ENCODE measurements at places on chromosomes 12 and 14.

GRCh38 chr14:77140359-77141213 lies 1.0 kb downstream of the ZDHHC22 start:
- no peak for DNase-seq

DNA sequence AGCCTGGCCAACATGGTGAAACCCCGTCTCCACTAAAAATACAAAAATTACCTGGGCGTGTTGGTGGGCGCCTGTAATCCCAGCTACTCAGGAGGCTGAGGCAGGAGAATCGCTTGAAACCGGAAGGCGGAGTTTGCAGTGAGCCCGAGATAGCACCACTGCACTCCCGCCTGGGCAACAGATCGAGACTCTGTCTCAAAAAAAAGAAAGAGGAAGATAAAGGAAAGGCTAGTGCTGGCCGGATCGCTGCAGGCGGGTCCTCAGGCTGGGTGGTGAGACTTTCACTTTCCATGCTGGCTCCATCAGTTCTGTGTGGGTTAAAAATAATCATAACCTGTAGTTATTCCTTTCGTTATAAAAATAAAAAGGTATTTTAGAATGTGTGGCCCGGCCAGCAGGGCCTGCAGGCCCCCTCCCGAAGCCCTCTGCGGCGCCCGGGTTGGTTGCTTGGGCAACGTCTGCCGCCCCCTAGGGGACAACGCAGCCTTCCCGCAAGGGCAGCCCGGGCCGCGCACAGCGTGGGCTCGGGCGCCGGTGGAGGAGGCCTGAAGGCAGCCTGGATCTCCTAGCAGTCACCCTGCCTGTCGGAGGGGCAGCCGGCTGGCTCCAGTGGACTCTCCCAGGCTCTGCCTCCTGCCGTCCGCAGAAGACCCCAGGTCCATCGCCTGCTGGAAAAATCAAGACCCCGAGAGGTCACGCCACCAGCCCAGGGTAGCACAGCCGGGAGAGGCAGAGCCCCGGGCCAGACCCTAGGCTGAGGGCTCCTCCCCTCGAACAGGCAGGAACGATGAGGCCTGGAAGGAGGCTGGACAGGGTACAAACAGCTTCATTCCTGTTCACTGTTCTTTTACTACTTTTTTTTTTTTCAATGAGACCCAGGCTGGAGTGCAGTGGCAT lies 5.0 kb upstream of the SLC25A47 start:
- DNase-seq: peak; percentile 52

DNA sequence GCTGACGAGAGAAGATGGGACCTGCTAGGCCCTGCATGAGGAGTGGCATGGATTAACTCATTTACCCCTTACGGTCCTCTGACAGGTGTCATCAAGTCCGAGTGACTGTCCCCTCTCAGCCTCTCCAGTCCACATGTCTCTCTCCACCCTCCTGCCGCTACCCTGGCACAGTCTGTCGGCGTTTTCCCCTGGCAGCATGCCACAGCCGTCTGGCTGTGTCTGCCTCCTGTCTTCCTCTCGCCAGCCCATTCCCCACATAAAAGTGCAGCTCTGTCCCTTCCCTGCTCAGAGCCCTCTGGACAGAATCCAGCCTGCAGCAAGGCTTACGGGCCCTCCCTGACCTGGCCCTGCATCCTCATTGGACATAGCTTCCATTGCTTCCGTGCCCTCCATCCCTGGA lies 45.6 kb downstream of the UBE3B start:
- no peak for DNase-seq

GRCh38 chr12:52213564-52214420 lies 19.3 kb upstream of the KRT7 start:
- peak; percentile 80 for DNase-seq

GRCh38 chr12:7096979-7097378 lies 4.7 kb upstream of the C1R start:
- DNase-seq: no peak

DNA sequence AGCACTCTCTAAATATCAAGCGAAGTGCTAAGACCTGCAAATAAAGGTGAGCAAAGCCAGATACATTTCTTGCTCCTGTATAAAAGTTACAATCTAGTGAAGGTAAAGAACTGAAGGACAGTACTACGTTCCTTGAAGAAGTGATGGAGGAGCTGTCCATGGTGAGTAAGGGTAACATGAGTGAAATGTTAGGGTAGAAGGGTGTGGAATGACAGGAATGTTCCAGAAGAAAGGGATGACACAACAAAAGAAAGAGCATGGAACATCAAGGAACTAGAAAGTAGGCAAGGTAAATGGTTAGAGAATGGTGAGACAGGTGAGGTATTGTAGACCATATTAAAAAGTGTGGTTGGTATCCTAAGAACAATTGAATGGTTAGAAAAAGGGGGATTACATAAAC lies 272.4 kb downstream of the ACSS3 start:
- no peak for DNase-seq

- DNase-seq: no peak
Observed at GRCh38 chr14:97137705-97138104, 340.5 kb downstream of the VRK1 start.

DNA sequence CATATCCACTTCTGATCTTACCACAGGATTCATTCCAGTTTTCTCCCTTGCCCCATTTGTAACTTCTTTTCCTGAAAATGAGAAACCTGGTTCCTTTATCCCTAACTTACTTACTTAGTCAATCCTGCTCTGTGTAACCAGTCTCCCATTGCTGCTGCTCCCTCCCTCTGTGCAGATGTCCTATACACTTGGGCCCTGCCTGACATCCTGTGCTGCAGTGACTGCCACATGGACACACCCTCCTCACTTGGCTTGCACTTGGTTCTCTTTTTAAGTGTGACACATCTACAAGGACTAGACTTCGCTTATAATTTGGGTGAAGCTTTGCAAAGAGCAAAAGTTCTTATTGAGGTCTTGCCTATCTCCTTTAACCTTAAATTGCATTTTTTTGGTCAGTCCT lies 51.4 kb downstream of the FGD4 start:
- DNase-seq: no peak

GRCh38 chr14:55701638-55702037 lies 121.6 kb downstream of the KTN1 start:
- peak; percentile 44 for DNase-seq

DNA sequence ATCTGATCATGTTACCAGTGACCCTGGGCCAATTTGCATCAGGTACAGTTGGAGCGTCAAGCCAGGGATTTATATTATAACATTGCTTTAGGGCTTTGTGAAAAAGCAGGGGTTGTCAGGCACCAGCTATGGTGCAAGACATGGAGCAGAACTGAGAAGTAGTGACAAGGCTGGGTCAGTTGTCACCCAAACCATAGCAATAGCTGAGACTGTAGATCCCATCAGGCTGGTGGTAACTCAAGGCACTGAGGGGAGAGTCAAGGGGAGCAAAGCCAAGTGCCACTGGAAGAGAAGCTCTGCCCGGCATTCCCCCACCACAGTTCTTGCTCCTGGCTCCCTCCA lies 16.9 kb downstream of the BCL2L14 start:
- DNase-seq: no peak

GRCh38 chr12:71567537-71567936 lies 96.1 kb downstream of the ZFC3H1 start:
- DNase-seq: no peak

- no peak for DNase-seq
Observed at GRCh38 chr14:28766469-28766955, at the start of gene FOXG1. Gene FOXG1, plus strand, starts transcription at chr14:28766787. Its CDS starts 493 bp downstream, at chr14:28767280.

- no peak for DNase-seq
Observed at GRCh38 chr12:87092421-87092820, 836.2 kb upstream of the MGAT4C start.

DNA sequence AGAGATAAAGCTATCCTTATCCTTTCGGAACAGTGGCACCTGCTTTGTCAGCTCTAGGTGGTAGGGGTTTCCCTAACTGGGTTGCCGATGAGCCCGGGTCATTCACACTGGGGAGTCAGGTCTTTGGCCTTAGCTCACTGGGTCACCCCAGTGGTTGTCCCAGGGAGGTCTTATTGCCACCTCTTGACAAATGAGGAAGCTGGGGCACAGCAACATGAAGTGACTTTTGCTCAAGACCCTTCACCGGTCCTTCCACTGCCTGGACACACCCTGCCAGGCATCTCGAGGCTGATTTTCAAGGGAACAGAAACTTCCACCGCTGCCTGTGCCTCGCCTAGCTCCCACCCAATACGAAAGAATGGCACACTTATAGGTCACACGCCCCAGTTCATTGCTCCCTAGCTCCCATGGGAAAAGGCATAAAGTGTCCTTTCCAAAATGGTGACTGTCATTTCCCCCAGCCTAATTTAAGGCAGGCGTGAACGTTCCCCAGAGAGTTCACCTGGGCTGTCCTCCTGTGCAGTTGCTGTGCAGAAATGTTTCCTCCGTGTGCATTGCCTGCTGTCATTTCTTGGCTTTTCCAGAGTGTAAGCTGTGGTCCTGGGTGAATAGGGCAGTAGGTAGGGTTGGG lies 156.1 kb upstream of the CCND2 start:
- DNase-seq: no peak

All from EL (cell line).